ENCODE measurements at places on chromosomes 5 and 9. TPM values are rescaled to one million over a fixed set of nuclear protein-coding genes. Genes with fewer than 3 reads are reported as not detected.

The ZNF618 gene
- 28.5 TPM for total RNA-seq

The OTULIN gene
- 30.5 TPM for total RNA-seq

The APBA1 gene
- total RNA-seq = 1.1 TPM

The DOCK8 gene
- total RNA-seq = 2.0 TPM

DNA sequence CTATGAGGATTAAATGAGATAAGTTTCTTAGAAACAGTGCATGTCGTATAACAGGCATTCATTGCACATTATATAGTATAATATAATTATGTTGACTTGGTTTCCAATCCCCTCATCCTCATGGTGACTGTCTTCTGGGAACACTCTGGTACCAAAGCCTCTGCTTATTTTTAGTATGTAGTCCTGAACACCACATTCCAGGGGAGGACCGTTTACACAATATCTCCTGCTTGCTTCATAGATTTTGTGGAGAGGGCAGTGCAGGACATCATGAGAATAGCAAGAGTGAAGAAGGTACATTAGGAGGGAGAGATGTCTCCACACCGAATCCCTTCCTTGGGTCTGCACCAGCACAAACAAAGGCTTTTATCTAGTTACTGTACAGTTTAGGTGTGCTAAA, 20.5 kb upstream of the BHMT start:
- no peak for DNase-seq
- H3K27me3 ChIP-seq = no peaks in the 10 kb centered on the region
- no peaks in the 10 kb centered on the region for H3K4me1 ChIP-seq
- no peaks in the 10 kb centered on the region for H3K36me3 ChIP-seq

DNA sequence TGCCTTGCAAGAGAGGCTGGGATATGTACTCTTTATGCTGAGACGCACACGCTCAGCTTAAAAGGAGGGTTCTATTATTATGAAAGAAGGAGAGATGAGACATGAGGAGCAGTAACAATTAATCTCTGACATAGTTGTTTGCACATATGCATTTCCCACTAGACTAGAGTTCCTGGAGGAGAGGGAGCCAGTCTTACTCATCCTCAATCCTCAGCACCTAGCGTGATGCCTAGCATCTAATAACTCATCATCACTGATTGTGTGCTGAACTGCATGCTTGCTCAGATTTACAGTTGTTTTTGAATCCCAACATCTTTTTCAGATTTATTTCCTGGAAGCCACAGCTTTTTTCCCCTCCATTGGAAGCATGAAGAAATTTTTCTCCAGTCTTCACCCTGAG, 35.5 kb downstream of the GCNT4 start:
- H3K4me1 ChIP-seq = no peaks in the 10 kb centered on the region
- H3K27me3 ChIP-seq = no peaks in the 10 kb centered on the region
- no peak overlapping the region for H3K4me3 ChIP-seq
- DNase-seq = no peak

- no peak overlapping the region for H3K4me3 ChIP-seq
- 0 out of 2 replicates have a peak, but pooled peaks cover 2% of the 10 kb centered on the region for H3K4me1 ChIP-seq
- no peaks in the 10 kb centered on the region for H3K27me3 ChIP-seq
- no peaks in the 10 kb centered on the region for H3K36me3 ChIP-seq
- DNase-seq = no peak
- H3K27ac ChIP-seq = no peak overlapping the region
These were observed 564.4 kb downstream of the SEMA5A start for GRCh38 chr5:8981496-8981895.

GRCh38 chr9:72818385-72818784, 134.5 kb downstream of the ALDH1A1 start:
- DNase-seq = no peak
- H3K27ac ChIP-seq = no peak overlapping the region
- H3K4me1 ChIP-seq = no peaks in the 10 kb centered on the region
- H3K27me3 ChIP-seq = no peaks in the 10 kb centered on the region
- H3K36me3 ChIP-seq = no peaks in the 10 kb centered on the region
- no peak overlapping the region for H3K4me3 ChIP-seq

DNA sequence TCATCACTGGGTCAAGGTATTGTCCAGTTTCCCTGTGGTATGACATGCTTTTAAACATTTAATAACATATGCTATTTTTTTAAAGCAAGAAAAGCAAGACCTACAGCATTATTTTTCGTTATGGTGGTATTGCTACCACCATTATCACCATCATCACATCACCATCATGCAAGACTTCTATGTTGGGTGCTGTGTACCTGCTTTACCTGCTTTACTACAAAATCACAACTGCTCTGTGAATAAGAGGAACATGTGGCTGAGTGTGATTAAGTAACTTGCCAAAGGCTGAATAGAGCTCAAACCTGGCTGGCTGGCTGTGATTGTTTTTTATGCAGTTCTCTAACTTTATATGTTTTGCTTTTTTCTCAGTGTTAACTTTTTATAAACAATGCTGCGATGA, 140.8 kb upstream of the CLINT1 start:
- peaks cover 1% of the 10 kb centered on the region for H3K4me1 ChIP-seq
- no peak for DNase-seq
- H3K27me3 ChIP-seq = no peaks in the 10 kb centered on the region

GRCh38 chr5:129630101-129630500, 117.8 kb upstream of the MINAR2 start:
- DNase-seq = no peak
- H3K4me1 ChIP-seq = no peaks in the 10 kb centered on the region
- H3K27ac ChIP-seq = no peak overlapping the region
- H3K36me3 ChIP-seq = no peaks in the 10 kb centered on the region
- no peaks in the 10 kb centered on the region for H3K27me3 ChIP-seq
- H3K4me3 ChIP-seq = no peak overlapping the region

- H3K4me1 ChIP-seq = no peaks in the 10 kb centered on the region
- no peak for DNase-seq
- no peak overlapping the region for H3K4me3 ChIP-seq
- no peaks in the 10 kb centered on the region for H3K27me3 ChIP-seq
- H3K36me3 ChIP-seq = no peaks in the 10 kb centered on the region
- no peak overlapping the region for H3K27ac ChIP-seq
These were observed 262.9 kb downstream of the EPB41L4A start for GRCh38 chr5:112156211-112156610.

DNA sequence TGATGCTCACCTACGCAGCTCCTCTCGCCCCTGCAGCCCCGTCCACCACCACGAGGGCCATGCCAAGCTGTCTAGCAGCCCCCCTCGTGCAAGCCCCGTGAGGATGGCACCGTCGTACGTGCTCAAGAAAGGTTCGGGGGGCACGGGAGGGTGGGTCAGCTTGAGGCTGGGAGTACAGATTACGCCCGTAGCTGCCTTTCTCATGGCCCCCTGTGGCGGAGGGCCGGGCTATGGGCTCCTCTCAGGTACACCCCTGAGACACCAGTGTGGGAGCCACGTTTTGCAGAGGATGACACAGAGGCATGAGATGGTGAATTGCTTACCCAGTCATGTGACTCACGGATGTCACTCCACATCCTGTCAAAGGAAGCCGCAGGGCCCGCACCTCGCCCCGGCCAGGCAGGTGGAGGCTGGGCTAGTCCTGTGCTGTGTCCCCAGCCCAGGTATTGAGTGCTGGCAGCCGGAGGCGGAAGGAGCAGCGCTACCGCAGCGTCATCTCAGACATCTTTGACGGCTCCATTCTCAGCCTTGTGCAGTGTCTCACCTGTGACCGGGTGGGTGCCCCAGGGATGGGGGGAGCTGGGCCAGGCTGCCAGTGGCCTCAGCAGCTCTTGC, 33.7 kb downstream of the USP20 start:
- no peak overlapping the region for H3K27ac ChIP-seq
- no peaks in the 10 kb centered on the region for H3K36me3 ChIP-seq
- no peaks in the 10 kb centered on the region for H3K4me1 ChIP-seq
- DNase-seq = no peak

DNA sequence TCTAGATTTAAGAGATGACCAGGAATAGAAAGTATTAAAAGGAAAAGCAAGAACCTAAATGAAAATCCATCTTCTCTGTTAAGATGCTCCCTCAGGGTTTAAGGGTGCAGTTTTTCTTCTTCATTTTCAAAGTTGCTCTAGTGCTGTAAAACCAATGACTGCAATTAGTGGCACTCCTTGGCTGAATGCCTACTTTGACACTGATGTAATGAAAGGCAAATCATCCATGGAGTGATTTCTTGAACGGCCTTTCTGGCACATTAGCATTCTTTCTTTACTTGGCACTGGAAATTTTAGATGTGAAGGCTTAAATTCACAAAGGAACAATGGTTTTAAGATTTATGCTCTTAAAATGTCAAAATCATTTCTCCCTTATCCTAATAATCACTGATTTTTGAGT, 19.3 kb upstream of the ISCA1 start:
- no peak overlapping the region for H3K4me3 ChIP-seq
- peaks cover 67% of the 10 kb centered on the region for H3K36me3 ChIP-seq
- no peak overlapping the region for H3K27ac ChIP-seq
- H3K4me1 ChIP-seq = peaks cover 9% of the 10 kb centered on the region
- DNase-seq = no peak

DNA sequence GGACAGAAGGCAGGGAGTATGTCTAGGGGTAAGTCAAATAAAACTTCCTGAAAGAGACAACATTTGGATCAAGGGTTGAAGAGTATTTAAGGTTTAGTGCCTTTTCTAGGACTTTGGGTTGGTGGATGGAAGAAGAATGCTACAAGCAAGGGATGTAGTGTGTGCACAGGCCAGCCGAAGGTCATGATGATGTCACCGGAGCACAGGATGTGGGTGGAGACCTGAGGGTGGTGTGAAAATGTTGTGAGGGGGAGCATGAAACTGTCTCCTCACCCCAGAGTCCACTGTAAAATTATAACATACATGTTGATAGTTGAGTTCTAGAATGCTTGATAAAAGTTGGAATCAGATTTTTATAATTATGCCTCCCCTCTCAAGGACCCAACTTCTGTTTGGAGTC, 553.3 kb upstream of the SGCD start:
- H3K27me3 ChIP-seq = no peaks in the 10 kb centered on the region
- no peaks in the 10 kb centered on the region for H3K36me3 ChIP-seq
- H3K27ac ChIP-seq = no peak overlapping the region
- DNase-seq = no peak
- H3K4me3 ChIP-seq = no peak overlapping the region

- no peak for DNase-seq
- no peak overlapping the region for H3K27ac ChIP-seq
- no peaks in the 10 kb centered on the region for H3K4me1 ChIP-seq
- no peak overlapping the region for H3K4me3 ChIP-seq
- no peaks in the 10 kb centered on the region for H3K36me3 ChIP-seq
These were observed 3.9 kb downstream of the MAMDC4 start for GRCh38 chr9:136856079-136856476.

- H3K4me1 ChIP-seq = no peaks in the 10 kb centered on the region
- no peak for DNase-seq
- H3K4me3 ChIP-seq = no peak overlapping the region
- H3K27ac ChIP-seq = no peak overlapping the region
These were observed 22.1 kb upstream of the TMEM174 start for GRCh38 chr5:73150876-73151275.

DNA sequence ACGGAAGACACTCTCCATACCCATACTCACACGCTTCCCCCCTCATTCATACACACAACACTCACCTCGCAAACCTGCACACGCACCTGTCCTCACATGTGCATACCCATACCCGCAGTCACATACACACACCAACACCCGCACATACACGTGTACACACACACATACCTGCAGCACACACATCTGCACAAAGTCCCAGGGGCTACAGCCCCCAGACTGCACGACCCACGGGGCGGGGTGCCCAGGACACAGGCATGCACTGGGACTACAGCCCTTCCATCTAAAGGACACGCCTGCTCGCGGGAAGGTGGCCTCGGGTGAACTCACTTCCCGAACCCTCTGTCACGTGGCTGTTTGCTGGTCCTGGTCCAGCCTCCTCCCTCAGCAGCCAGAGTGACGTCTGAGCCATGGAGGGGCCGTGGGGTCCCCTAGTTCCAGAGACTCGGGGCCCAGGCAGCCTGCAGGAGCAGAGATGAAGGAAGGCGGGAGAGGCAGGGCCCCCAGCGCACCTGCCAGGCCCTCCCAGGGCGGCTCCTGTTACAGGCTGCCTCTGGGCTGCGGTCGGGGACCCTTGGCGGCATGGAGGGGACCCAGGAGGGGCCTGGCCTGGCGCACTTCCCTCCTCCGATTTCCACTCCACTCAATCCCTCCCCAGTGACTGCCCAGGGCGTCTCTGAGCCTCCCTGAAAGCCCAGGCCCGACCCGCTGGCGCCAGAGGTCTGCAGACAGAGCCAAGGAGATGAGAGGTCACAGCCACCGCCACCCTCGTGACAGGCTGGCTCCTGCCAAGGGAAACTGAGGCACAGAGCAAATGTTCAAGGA, 8.1 kb downstream of the SLC12A7 start:
- no peaks in the 10 kb centered on the region for H3K36me3 ChIP-seq
- no peak for DNase-seq
- H3K4me3 ChIP-seq = no peak overlapping the region
- no peak overlapping the region for H3K27ac ChIP-seq
- H3K27me3 ChIP-seq = no peaks in the 10 kb centered on the region
- peaks cover 56% of the 10 kb centered on the region for H3K4me1 ChIP-seq

DNA sequence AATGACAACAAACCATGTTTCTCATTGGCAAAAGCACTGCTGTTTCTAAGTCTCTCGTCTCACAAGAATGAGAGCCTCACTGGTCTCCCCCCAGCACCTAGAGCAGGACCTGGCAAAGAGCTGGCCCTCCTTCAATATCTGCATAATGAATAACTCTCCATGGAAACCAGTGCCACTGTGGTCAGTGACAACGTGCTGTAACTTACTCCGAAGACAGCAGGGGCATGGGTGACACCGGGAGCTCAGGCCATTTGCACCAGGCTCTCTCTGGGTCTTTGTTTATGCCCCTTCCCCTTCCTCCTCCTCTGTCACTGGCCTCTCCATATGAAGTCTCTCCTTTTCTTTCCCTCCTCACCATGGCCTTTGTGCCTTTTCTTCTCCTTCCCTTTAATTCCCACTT, 33.3 kb downstream of the TAS2R1 start:
- DNase-seq = no peak
- no peaks in the 10 kb centered on the region for H3K27me3 ChIP-seq

DNA sequence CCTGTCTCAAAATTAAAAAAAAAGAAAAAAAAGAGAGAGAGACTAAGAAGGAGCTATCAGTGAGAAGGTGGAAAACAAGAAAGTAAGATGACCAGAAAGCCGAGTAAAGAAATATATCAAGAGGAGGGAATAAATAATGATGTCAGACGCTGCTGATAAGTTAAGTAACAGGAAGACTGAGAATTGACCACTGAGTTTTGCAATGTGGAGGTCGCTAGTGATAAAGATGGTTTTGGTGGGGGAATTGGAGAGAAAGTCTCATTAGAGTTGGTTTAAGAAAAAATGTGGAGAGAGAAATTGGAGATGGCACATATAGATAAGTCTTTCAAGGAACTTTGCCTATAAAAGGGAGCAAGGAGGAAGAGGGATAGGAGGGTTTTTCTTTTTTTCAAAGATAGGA, 91.9 kb downstream of the RAD23B start:
- no peak overlapping the region for H3K27ac ChIP-seq
- H3K27me3 ChIP-seq = no peaks in the 10 kb centered on the region
- no peak for DNase-seq
- H3K4me1 ChIP-seq = no peaks in the 10 kb centered on the region
- H3K4me3 ChIP-seq = no peak overlapping the region
- H3K36me3 ChIP-seq = no peaks in the 10 kb centered on the region
